ENCODE measurements at places on chromosomes 3 and 15.

GRCh38 chr15:57649138-57649537, 57.4 kb upstream of the POLR2M start:
- no peak for DNase-seq

- DNase-seq: no peak
These were observed 7.2 kb upstream of the IVD start for GRCh38 chr15:40398413-40398873.

- DNase-seq: no peak
These were observed 6.1 kb upstream of the PRKCD start for GRCh38 chr3:53154881-53155285.

GRCh38 chr3:126361211-126361610, 4.0 kb upstream of the KLF15 start:
- DNase-seq: no peak

GRCh38 chr3:187717572-187717971, 15.2 kb upstream of the RTP2 start:
- DNase-seq: no peak

DNA sequence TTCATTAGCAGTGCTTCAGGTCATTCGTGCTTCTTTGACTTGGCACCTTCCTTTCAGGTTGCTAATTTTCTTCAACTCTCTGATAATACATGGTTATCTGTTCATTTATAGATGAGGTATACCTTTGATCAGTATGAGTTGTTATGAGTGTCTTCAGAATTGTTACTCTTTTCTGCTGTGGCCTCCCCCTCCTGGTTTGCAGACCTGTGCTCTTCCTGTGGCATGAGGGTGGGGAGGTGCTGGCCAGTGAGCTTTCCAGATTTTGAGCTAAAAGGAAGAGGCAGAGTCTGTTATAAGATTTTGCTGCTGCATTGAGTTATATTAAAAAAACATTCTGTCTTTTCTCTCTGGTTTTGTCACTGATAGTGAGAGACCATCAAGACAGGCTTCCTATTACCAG, 30.8 kb upstream of the GOLGA6L9 start:
- DNase-seq: no peak

GRCh38 chr3:46845860-46846623, 17.2 kb downstream of the MYL3 start:
- peak; percentile 40 for DNase-seq

- no peak for DNase-seq
These were observed 59.5 kb upstream of the CTSH start for GRCh38 chr15:79004336-79004735.

GRCh38 chr3:123540285-123540684, 44.6 kb downstream of the HACD2 start:
- no peak for DNase-seq

GRCh38 chr3:39750712-39751111, 58.7 kb upstream of the MYRIP start:
- no peak for DNase-seq

DNA sequence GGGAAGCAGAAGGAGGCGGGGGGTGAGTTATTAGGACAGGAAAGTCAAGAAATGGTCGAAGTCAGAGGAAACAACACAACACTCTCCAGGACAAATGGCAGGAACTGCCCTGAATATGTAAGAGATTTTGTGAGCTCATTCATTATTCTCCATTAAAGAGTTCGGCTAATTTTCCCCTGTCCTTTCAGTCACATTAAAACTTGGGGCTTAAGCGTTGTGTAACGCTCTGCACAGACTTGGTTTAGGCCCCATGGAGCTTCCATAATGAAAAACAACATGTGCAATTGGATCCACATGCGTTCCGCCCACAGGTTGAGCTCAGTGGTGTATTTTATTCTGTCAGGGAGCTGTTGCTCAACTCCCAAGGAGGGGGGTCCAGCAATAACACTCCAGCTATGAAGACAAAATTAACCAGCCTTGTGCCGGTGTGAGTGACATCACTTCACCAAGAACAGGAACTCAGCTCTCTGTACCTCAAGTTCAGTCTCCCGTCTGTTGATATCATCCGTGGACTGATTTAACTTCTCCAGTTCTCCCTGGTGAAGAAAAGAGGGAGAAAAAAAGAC, 2.3 kb downstream of the SH3BP5 start:
- DNase-seq: peak; percentile 50

- DNase-seq: no peak
These were observed 2.6 kb upstream of the TPRA1 start for GRCh38 chr3:127593178-127593577.

- no peak for DNase-seq
These were observed 126.5 kb upstream of the BFSP2 start for GRCh38 chr3:133273346-133273745.

DNA sequence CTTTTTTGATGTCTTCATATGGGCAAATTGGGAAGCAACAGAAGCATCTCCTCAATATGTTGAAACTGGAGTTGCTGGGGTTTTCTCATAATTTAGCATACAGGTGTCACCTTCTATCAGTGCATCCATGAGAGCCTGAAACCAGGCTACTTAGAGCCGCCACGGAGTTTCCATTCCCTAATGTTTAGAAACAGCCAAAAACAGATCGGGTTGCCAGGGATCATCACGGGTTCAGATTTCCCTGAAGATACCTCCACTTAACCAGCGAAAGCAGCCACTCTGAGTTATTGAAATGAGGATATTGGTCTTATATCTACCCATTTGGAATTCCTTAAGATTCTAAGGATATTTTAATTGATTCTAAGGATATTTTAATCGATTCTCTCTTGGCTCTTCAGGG, 14.5 kb downstream of the TERB2 start:
- DNase-seq: no peak

GRCh38 chr3:127902486-127902885, 12.5 kb upstream of the KBTBD12 start:
- no peak for DNase-seq

DNA sequence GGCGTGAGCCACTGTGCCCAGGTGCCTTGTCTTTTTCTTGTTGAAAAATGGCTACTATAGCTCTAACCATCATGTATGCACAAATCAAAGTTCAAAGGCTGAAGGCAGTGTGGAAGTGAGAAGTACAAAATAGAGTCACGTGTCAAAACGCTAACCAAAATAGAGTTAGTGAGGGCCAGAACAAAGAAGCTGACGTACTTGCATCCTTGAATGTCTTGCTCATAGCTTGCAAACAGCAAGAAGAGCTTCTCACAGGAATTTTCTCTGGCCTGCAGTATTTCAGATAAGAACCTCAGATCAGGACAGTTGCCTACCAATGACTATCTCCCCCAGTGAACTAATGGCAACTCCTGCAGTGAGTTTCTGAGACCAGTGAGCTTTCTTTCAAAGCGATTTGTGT, 713.5 kb downstream of the GRM7 start:
- no peak for DNase-seq

DNA sequence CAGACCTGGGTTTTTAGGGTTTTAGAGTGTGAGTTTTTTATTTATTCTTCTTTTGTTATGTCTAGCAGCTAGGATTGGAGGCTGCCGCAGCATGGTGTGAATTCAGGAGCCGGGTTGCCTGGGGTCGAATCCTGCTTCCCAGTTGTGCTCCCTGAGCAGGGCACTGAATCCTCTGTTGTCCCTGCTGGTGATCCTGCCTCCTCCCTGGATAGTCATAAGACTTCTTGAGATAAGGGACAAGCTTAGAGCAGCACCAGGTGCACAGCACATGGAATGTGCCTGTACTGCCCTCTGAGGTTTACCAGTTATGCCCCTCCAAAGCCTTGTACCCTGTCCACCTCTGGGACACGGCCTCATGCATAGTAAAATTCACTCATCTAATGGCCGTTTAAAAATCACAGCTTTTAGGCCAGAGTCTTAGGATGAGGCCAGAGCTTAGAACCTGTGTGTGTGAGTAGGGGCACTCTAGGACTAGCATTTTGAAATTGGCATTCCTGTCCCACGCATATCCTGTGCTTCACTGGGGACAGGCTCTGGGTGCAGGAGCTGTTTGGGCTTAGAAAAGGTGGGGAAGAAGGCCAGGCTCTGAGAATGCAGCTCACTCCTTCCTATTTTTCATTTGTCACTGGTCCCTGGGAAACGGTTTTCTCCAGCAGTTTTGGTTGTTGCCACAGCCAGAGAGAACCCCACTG, 47.7 kb downstream of the CHCHD6 start:
- DNase-seq: no peak

- DNase-seq: no peak
These were observed 702.9 kb upstream of the NAALADL2 start for GRCh38 chr3:174156200-174156599.

GRCh38 chr3:44516230-44516629, 38.8 kb upstream of the ZNF445 start:
- DNase-seq: no peak

DNA sequence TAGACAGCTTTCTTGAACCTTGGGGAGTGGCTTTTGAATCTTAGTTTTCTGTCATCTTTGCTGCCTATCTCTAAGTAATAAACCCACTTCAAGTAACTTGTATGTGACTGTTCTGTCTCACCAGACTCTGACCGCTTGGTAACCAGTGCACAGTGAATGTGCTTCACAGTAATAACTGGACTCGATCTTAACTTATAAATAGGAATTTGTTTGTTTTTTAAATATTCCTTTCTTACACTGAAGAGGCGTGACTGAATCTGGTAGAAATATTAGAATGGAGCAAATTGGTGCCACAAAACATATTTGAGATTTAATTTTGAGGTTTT, 318.0 kb downstream of the GBE1 start:
- DNase-seq: no peak

DNA sequence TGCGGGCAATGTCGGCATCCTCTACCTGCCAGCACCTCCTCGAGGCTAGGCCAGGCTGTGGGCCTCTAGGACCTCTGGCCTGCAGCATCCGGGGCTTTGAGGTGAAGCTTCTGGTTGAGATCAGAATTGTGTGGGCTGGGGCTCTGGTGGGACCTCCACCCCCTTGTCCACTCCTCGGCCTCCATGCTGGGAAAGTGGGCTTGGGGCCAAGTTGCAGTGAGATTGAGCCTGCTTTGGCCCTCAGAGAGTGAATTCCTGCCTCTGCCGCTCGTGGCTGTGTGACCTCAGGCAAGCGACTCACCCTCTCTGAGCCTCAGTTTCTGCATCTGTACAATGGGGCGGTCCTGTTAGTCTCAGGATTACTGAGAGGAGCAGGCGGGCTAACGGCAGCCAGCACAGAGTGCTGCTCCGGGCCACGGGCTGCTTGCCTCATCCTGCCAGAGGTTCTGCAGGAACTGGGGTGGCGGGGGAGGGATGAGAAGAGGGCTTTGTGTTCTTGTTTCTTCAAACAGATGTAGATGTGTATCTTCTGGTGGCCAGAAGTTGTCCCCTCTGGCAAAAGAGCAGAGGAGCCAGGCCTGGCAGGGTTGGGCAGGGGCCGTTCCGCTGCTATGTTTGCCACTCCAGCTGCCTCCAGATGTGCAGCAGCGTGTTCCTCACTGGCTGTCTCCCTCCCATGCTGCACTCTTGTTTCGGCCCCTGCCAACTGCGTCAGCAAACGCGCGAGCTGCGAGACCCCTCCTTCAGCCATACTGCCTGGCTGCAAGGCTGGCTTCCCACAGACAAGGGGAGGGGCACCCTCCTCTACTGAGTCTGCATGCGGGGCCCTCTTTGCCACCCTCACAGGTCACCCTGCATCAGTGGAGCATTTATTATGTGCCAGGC, 33.7 kb downstream of the FBLN2 start:
- no peak for DNase-seq

DNA sequence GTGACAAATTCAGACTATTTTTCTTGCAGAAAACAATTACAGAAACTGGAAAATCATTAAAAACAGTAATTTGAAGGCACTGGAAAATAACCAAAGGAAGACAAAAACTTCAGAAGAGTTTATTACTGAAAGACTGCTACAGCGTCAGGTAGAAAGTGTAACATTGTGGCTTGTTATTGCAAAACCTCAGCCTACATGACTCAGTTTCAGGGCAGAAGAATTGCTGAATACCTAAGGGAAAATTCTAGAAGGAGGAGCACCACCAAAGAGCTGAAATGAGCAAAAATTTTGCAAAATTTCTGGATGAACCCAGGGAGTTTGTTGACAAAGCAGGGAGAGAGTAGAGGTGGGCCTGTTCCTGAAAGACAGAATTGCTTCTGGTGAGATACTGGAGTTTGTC, 219.6 kb downstream of the C3orf38 start:
- DNase-seq: no peak

DNA sequence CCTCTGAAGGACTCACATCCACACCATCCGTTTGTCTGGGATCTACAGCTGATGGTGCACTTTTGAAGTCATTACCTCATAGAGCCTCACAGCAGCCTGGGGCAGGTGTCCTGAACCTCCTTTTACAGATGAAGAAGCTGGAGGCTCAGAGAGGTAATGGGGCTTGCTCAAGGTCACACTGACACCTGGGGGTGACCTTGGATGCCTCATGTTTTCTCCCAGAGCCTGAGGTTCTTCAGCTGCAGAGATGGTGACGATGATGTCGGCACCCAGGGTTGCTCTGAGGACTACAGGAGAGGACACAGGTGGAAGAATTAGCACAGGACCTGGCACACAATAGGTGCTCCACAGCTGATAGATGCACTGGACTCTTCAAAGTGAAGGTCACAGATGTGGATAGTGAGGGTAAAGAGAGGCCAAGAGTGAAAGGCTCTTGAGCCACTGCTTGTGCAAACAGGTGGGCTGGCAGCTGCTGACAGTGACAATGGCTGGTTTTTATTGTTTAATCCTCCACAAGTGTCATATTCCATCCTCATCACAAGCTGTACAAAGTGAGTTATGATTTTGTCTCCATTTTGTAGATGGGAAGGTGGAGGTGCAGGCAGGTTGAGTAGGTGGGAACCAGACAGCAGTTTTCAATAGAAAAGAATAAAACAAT, 17.4 kb upstream of the ATP2B2 start:
- no peak for DNase-seq

DNA sequence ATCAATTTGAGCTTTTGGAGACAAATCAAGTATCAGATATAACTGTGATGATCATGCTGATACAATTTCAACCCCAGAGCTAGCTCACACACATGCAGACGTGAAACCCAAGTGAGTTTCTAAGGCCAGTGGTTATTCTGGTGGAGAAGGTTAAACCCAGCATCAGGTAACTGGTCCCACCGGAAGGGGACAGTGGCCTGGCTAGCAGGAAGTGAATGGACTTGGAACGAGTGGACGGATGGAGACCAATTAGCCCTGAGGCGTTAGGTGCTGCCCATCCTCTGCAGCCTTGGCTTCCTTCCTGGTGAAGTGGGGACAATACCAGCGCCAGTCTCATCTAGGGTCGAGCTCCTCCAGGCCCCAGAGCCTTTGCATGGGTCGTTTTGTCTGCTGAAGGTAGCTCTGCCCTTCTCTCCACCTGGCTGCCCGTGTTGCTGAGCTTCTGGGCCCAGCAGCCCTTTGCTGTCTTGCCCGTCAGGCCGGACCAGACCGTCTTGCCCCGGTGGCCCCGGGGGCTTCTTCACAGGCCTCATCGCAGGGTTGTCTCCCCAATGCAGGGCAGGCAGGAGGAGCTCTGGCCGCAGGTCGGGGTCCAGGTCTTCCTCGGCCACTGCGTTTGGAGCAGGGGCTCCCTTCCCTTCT, 915 bp upstream of the KCTD6 start:
- no peak for DNase-seq

- no peak for DNase-seq
These were observed 2.2 kb downstream of the AADAC start for GRCh38 chr3:151816091-151816604.
